ENCODE measurements at places on chromosomes 16 and 17.
A peak's percentile ranks its signal among the peaks of the same experiment; 100 is the strongest.

DNA sequence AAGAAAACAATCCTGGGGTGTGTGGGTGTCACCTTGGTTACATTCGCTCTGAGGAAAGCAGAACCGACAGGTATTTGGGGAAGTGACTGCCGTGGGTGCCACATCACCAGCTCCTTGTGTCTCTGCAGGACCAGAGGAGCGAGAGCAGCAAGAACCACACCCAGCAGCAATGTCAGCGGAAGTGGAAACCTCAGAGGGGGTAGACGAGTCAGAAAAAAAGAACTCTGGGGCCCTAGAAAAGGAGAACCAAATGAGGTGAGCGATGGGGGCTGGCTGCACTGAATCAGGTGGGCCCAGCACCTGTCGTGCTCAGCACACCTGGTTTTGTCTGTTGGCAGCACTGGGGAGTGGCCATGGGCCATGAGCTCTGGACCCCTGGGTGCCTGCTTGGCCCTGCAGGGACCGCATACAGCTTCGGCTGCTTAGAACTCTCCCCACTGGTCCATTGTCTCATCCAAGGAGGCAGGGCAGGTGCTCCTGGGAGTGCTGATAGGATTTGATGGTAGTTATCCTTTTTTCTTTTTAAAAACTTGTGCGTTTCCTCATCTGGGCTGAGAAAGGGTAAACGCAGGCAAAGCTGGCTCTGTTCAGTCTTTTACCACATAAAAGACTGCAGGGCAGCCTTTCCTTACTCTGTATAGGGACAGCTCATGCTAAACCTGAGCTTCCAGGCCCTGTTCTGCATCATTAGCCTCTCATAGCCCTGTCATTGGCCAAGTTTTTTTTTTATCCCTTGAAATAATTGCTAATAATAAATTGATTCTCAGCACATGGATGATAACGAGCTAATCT lies 29.4 kb downstream of the HMOX2 start:
- no peak for DNase-seq

GRCh38 chr16:89484923-89485679 lies 5.3 kb downstream of the ANKRD11 start:
- DNase-seq = no peak

GRCh38 chr16:88455610-88456355 lies 2.7 kb downstream of the ZFPM1 start:
- peak; percentile 60 for DNase-seq

GRCh38 chr17:17305281-17305801 lies 2.2 kb downstream of the NT5M start:
- DNase-seq = no peak

DNA sequence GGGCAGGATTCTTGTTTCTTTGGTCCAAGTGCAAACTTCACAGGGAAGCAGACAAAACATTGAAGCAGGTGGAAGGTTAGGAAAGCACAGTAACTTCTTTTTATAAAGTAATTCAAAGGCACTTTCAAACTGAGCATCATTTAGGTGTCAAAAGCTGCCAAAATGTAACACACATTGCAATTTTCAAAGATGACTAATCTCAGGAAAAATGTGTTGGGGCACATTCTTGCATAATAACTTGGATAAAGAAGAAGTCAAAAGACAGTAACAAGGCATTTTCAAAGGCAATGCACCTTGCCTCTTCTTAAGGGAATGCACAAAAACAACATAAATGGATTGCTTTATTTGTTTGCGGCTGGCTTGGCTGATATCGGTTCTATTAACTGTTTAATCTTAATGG lies 3.6 kb downstream of the KCNJ2 start:
- DNase-seq = peak; percentile 6
